ENCODE measurements at places on chromosomes 11 and 22. TPM values are rescaled to one million over a fixed set of nuclear protein-coding genes. Genes with fewer than 3 reads are reported as not detected.

CCDC87 gene
- total RNA-seq: under 0.01 TPM

PKDREJ gene
- not detected for total RNA-seq

TP53I11 gene
- 12.4 TPM for total RNA-seq

PRRG4 gene
- 0.22 TPM for total RNA-seq

CDHR5 gene
- total RNA-seq: not detected

SAA2 gene
- total RNA-seq: not detected

PAMR1 gene
- total RNA-seq: 0.22 TPM

RCN1 gene
- total RNA-seq: 145 TPM

SLC22A12 gene
- total RNA-seq: not detected

NPAS4 gene
- total RNA-seq: not detected

HTR3B gene
- total RNA-seq: not detected

TSPAN18 gene
- 25.3 TPM for total RNA-seq

MRPL23 gene
- 77.6 TPM for total RNA-seq

PGM2L1 gene
- total RNA-seq: 31.4 TPM

OR52N5 gene
- total RNA-seq: not detected

NCAM1 gene
- total RNA-seq: 1.2 TPM
